ENCODE measurements at places on chromosomes 2 and 18. TPM values are rescaled to one million over a fixed set of nuclear protein-coding genes. Genes with fewer than 3 reads are reported as not detected.

GRCh38 chr2:86028766-86029381 lies 76.8 kb downstream of the POLR1A start:
- H3K27me3 ChIP-seq, result peaks cover 2% of the 10 kb centered on the region
- H3K4me3 ChIP-seq, result no peak overlapping the region
- H3K27ac ChIP-seq, result no peak overlapping the region
- peaks cover 42% of the 10 kb centered on the region for H3K36me3 ChIP-seq
- peaks cover 2% of the 10 kb centered on the region for H3K4me1 ChIP-seq

DNA sequence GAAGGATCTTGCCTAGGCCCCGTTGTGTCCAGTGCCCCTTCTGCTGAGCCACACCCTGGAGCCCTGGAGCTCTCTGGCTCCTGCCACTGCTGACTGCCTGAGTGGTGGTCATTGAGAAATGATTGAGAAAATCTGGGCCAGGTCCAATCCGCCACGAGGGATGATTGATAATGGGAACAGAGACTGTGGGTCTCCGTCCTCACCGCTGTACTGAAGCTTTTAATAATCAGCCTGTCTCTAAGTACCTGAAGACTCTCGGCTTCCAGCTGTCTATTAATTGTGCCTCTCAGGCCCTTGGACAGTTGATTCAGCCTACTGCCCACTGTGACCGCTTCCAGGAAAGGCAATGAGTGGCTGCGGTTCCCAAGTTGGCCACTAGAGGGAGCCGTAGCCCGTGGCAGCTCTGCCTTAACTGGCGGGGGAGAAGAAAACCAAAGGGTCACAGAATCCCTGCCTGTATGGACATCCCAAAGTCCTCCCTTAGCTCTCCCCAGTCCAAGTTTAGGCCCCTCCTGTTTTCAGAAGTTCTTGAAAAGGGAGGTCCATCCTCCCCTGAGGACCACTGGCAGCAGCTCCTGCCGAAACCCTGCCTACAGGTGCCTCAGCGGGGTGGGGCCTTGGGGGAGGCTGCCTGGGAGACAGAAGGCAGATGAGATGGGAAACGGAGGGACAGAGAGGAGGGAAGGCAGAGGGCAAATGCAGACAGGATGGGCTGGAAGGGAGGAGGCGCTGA lies 213.6 kb downstream of the TNS1 start:
- H3K4me3 ChIP-seq, result peak overlapping the region; percentile 80
- H3K27ac ChIP-seq, result no peak overlapping the region
- peak; percentile 63 for DNase-seq
- peaks cover 2% of the 10 kb centered on the region for H3K27me3 ChIP-seq
- H3K36me3 ChIP-seq, result no peaks in the 10 kb centered on the region

DNA sequence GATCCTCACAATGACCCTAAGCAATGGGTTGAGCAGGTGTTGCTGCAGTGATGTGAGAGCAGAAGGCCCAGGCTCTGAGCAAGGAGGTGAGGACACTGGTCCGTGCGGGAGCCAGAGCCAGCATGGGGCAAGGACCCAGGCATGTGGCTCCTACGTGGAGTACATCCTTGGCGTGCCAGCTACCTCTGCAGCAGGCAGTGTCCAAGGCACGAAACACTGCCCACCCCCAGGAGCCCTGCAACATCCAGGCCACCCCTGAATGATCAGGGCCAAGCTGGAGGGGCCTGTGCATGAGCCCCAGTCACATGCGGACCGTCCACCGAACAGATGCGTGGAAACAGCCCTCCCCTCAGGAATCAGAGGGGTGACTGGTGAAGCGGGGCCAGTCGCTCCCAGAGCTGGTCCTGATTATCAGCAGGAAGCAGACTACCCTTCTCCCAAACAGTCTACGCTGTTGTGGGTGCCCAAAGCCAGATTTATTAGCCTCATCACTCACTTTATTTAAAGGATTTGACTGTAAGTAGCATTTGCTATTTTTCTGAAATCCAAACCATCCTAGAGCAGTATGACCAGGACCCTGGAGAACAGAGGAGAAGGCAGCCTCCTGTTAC lies 16.8 kb downstream of the CELF4 start:
- peaks cover 4% of the 10 kb centered on the region for H3K27me3 ChIP-seq
- no peaks in the 10 kb centered on the region for H3K4me1 ChIP-seq
- DNase-seq, result no peak
- H3K36me3 ChIP-seq, result no peaks in the 10 kb centered on the region

The C2orf72 gene
- not detected for polyA plus RNA-seq

The SCN3A gene
- not detected for polyA plus RNA-seq

Measured in immature natural killer cell (primary cell).